ENCODE measurements at places on chromosomes 7 and 10.

- no peak for DNase-seq
Observed at GRCh38 chr7:131104596-131105293, 222.9 kb upstream of the MKLN1 start.

DNA sequence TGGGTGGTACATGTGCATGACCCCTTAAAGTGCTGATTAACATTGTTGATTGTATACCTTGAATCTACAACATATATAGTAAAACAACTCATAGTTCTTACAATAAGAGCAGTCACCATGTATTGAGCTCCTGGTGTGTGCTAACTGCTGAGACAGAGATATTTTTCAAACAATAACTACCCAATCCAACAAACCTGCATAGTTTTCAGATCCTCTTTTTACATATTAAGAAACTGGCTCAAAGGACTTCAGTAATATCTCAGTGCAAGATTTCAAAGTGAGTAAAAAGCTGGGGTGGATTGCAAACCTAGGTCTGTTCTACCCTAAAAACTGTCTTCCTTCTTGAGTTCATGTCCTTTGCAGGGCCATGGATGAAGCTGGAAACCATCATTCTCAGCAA, 272.2 kb downstream of the SNX13 start:
- no peak for DNase-seq

- no peak for DNase-seq
Observed at GRCh38 chr10:47136866-47137265, 163.1 kb upstream of the GDF10 start.

GRCh38 chr7:35695473-35695850, 527 bp upstream of the HERPUD2 start:
- DNase-seq = no peak
